ENCODE measurements at places on chromosomes 5 and 9. TPM values are rescaled to one million over a fixed set of nuclear protein-coding genes. Genes with fewer than 3 reads are reported as not detected.
A peak's percentile ranks its signal among the peaks of the same experiment; 100 is the strongest.

Gene PCDHB9
- total RNA-seq = 1.8 TPM

Gene KIAA0825
- 10.0 TPM for total RNA-seq

Gene SEMA5A
- total RNA-seq = 42.3 TPM

Gene EGFL7
- total RNA-seq = 3.3 TPM

Gene PCDHA9
- 0.29 TPM for total RNA-seq

Gene IFNB1
- not detected for total RNA-seq

Gene THBS4
- 0.29 TPM for total RNA-seq

Gene BSPRY
- not detected for total RNA-seq

Gene PCDH1
- 0.29 TPM for total RNA-seq

Gene MARCOL
- total RNA-seq = not detected

Gene OMD
- 0.36 TPM for total RNA-seq

Gene LCP2
- not detected for total RNA-seq

- H3K27me3 ChIP-seq = no peaks in the 10 kb centered on the region
- no peak overlapping the region for H3K4me3 ChIP-seq
- DNase-seq = peak; percentile 70
- H3K27ac ChIP-seq = peak overlapping the region; percentile 77
- H3K36me3 ChIP-seq = no peaks in the 10 kb centered on the region
- no peaks in the 10 kb centered on the region for H3K4me1 ChIP-seq
Measured at GRCh38 chr5:44664711-44665100, 144.0 kb upstream of the MRPS30 start.

DNA sequence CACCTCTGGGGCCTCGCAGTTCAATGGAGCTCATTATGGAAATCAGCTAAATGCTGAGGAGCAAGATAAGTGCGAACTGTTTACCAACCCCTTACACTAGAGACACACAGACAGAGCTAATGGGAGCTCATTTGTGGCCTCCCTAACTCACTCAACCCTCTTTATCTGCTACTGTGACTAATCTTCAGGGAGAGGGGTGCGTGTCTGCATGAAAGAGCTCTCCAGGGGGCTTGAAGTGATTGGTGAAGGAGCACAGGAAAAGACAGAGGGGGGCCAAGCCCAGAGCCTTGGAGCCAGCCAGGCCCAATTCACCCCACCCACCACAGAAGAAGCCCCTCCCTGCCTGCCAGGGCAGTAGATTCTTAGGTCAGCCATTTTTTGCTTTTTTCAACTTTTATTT lies 466.8 kb upstream of the BRINP1 start:
- no peaks in the 10 kb centered on the region for H3K4me1 ChIP-seq
- H3K36me3 ChIP-seq = no peaks in the 10 kb centered on the region
- no peak overlapping the region for H3K4me3 ChIP-seq
- H3K27ac ChIP-seq = no peak overlapping the region

DNA sequence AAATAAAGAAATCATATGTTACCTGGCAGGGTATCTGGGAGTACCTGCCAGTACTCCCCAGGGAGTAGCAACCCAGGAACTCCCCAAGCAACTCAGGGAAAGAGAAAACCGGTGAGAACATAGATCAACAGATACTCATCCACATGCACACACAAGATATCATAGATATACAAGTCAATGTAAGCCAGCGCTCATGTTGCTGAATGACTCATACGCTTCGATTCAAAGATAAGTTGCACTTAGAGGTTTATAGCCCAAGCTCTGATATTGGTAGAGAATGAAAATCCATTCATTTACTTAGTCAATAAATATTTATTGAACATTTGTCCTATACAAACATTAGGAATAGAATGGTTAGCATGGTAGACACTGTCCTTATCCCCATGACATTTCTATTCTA lies 219.1 kb upstream of the TRPC7 start:
- DNase-seq = no peak
- no peak overlapping the region for H3K27ac ChIP-seq
- H3K4me3 ChIP-seq = no peak overlapping the region
- no peaks in the 10 kb centered on the region for H3K36me3 ChIP-seq
- no peaks in the 10 kb centered on the region for H3K4me1 ChIP-seq

GRCh38 chr5:171342362-171343111 lies 33.5 kb downstream of the TLX3 start:
- H3K4me3 ChIP-seq = no peak overlapping the region
- DNase-seq = peak; percentile 87
- H3K4me1 ChIP-seq = no peaks in the 10 kb centered on the region
- no peaks in the 10 kb centered on the region for H3K27me3 ChIP-seq
- no peaks in the 10 kb centered on the region for H3K36me3 ChIP-seq
- H3K27ac ChIP-seq = no peak overlapping the region

- no peak for DNase-seq
- no peak overlapping the region for H3K27ac ChIP-seq
- no peaks in the 10 kb centered on the region for H3K36me3 ChIP-seq
- H3K27me3 ChIP-seq = no peaks in the 10 kb centered on the region
- H3K4me3 ChIP-seq = no peak overlapping the region
Measured at GRCh38 chr9:111983484-111983908, 86.9 kb downstream of the UGCG start.

GRCh38 chr9:125856331-125856730 lies 109.2 kb downstream of the PBX3 start:
- no peak for DNase-seq
- H3K36me3 ChIP-seq = no peaks in the 10 kb centered on the region
- H3K4me1 ChIP-seq = peaks cover 9% of the 10 kb centered on the region

DNA sequence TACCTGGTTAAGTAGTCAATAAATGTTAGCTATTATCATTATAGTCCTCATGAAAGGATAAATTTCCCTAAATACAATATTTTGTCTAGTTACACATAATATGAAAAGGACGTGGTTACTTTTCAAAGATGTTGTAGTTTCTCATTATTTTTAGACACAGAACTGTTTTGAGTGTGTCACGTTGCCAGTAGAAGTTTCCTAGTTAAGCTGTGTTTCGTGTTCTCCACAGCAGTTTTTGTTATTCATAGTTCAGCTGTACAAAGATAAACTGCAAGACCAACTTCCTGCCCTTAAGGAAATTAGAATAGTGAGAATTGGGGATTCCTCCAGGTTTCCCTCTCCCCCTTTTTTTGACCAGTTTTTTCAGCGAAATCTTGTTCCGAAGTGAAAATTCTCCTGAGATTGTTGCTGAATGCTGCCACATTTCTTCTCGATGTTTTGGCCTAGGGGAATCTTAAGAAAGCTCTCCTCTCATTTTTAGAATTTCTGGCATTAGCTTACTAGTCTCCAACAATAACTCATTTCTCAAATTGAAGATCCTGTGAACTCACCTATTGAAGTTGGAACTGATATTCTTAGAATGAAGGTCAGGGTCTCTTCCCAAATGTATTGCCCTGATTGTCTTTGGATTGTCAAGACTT lies 176.1 kb downstream of the PAM start:
- no peak overlapping the region for H3K27ac ChIP-seq
- no peak for DNase-seq
- no peak overlapping the region for H3K4me3 ChIP-seq
- no peaks in the 10 kb centered on the region for H3K27me3 ChIP-seq

- no peak for DNase-seq
- H3K4me1 ChIP-seq = peaks cover 17% of the 10 kb centered on the region
- H3K27me3 ChIP-seq = no peaks in the 10 kb centered on the region
- no peak overlapping the region for H3K4me3 ChIP-seq
- peak overlapping the region; percentile 70 for H3K27ac ChIP-seq
Measured at GRCh38 chr5:150763023-150763769, 4.4 kb upstream of the DCTN4 start.

GRCh38 chr5:10652606-10653005 lies 88.7 kb downstream of the ANKRD33B start:
- no peaks in the 10 kb centered on the region for H3K4me1 ChIP-seq
- no peak overlapping the region for H3K4me3 ChIP-seq
- H3K27ac ChIP-seq = no peak overlapping the region
- no peak for DNase-seq
- H3K36me3 ChIP-seq = no peaks in the 10 kb centered on the region

DNA sequence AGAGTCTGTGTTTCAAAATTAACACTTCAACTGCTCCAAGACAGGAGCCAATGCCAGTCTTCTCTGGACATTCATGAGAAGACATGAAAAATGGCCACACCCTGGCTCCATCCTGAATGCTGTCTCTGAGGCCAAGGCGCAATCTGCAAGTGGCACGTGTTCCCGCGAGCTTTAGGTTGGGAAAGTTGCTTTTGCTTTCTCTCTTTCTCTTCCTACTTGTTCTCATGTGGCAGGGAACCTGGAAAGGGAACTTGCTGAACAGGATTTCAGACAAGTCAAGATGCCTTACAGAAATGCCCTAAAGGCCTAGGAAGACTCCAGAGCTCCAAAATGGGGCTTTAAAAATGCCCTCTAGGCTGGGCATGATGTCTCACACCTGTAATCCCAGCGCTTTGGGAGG lies 91.9 kb upstream of the OTULINL start:
- no peaks in the 10 kb centered on the region for H3K27me3 ChIP-seq
- H3K4me3 ChIP-seq = no peak overlapping the region
- no peak for DNase-seq
- H3K27ac ChIP-seq = no peak overlapping the region
- no peaks in the 10 kb centered on the region for H3K4me1 ChIP-seq

- peak overlapping the region; percentile 11 for H3K4me3 ChIP-seq
- peak overlapping the region; percentile 92 for H3K27ac ChIP-seq
- H3K4me1 ChIP-seq = peaks cover 59% of the 10 kb centered on the region
- no peaks in the 10 kb centered on the region for H3K27me3 ChIP-seq
Measured at GRCh38 chr9:113624721-113625120, 161.2 kb downstream of the RGS3 start.

DNA sequence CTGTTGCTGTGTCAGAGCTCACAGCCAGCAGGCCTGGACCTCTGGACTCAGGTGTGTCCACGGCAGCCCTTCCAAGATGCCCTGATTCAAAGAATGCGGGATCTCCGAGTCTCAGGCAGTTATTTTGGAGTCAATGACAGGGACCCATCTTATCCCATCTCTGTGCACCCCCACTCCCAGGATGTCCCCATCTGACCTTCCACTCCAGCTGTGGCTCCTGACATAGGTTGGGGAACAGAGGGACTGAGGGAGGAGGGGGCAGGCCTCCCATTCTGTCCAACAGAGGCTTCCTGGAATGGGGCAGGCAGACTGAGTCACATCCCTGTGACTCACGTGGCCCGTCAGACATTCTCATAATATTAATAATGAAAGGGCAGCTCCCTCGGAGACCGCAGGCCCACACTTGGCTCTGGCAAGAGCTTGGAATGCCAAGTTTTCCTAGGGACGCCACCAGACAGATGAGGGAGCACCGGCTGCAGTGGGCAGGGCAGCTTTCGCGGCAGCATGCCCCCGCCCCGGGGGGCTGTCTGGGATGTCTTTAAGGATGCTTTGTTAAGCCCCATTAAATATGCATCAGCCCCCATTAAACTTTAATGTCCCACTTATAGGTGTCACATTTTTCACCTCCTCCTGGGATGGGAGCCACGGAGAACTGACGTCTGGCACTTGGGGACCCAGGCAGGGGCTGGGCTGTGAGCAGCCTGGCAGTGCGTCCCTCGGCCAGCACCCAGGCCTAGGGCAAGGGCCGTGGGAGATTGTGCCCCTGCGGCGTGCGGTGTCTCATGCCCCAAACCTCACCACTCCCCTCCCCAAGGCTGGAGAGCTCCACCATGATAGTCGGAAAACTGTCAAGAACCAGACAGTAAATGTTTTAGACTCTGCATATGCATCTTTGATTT lies 23.6 kb upstream of the FIBCD1 start:
- H3K27me3 ChIP-seq = peaks cover under 1% of the 10 kb centered on the region
- H3K4me3 ChIP-seq = no peak overlapping the region
- peak overlapping the region; percentile 47 for H3K27ac ChIP-seq
- H3K4me1 ChIP-seq = peaks cover 13% of the 10 kb centered on the region
- peak; percentile 100 for DNase-seq
- H3K36me3 ChIP-seq = no peaks in the 10 kb centered on the region

- H3K27me3 ChIP-seq = no peaks in the 10 kb centered on the region
- H3K27ac ChIP-seq = no peak overlapping the region
- H3K4me1 ChIP-seq = no peaks in the 10 kb centered on the region
- no peak overlapping the region for H3K4me3 ChIP-seq
Measured at GRCh38 chr5:92795633-92796032, 785.4 kb downstream of the NR2F1-AS1 start.

- DNase-seq = no peak
- H3K4me3 ChIP-seq = no peak overlapping the region
- no peak overlapping the region for H3K27ac ChIP-seq
Measured at GRCh38 chr5:94945656-94946055, 327.2 kb downstream of the SLF1 start.

GRCh38 chr5:54007827-54008777 lies 302.3 kb downstream of the ARL15 start:
- peak; percentile 92 for DNase-seq
- H3K4me1 ChIP-seq = peaks cover 11% of the 10 kb centered on the region
- no peak overlapping the region for H3K4me3 ChIP-seq
- H3K27me3 ChIP-seq = no peaks in the 10 kb centered on the region
- no peaks in the 10 kb centered on the region for H3K36me3 ChIP-seq

DNA sequence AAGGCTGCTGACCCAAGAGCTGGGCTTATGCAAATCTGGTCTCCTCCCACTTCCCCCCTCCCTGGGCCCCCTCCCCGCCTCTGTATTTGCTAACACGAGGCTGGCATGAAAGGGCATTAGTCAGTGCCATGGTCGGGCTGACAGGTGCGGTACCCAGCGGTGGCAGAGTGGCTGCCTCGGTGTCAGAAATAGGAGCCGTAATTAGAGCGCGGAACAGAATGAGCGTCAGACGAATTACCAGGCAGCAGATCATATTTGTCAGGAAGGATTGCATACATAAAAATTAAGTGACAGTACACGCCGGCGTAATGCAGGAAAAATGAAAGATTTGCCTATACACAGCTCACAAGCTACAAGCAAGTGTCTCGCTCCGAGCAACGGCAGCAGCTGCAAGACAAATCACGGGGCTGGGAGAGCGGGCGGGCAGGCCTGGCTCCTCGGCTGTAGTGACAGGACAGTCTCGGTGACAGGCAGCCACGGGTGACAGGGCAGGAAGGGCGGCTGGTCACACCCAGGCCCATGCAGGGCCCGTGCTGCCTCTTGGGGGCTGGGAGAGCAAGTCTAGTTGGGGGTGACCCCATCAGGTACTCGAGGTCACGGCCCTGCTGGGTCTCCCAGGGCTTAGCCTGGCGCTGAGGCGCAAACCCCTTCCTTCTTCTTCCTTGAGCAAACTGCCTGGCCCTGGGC lies 72.4 kb downstream of the NEK6 start:
- no peak for DNase-seq
- H3K27me3 ChIP-seq = no peaks in the 10 kb centered on the region
- no peak overlapping the region for H3K27ac ChIP-seq

- H3K27me3 ChIP-seq = no peaks in the 10 kb centered on the region
- H3K4me1 ChIP-seq = no peaks in the 10 kb centered on the region
- DNase-seq = no peak
- H3K4me3 ChIP-seq = no peak overlapping the region
- no peak overlapping the region for H3K27ac ChIP-seq
Measured at GRCh38 chr9:119298076-119298853, 71.0 kb downstream of the BRINP1 start.

- no peaks in the 10 kb centered on the region for H3K27me3 ChIP-seq
- no peak overlapping the region for H3K27ac ChIP-seq
- no peaks in the 10 kb centered on the region for H3K36me3 ChIP-seq
Measured at GRCh38 chr5:2223303-2223702, 340.6 kb upstream of the IRX4 start.

DNA sequence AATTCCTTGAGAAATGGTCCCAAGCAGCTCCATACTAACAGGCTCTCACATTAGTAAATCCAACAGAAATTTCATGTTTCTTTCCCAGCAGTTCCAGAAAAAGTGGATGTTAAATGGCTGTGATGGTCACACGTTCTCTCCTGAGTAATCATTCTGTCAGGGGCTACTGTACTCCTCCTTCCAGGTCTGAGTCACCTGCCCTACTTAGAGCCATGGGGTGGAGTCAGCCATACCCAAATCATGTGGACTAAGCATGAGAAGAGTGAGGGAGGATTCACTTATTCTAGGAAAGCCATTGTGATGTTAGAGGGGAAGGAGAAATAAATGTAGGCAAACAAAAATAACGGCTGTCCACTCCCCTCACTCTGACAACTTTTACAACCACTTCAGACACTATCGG lies 547.2 kb downstream of the CSNK1G3 start:
- no peak overlapping the region for H3K4me3 ChIP-seq
- H3K36me3 ChIP-seq = no peaks in the 10 kb centered on the region
- H3K4me1 ChIP-seq = no peaks in the 10 kb centered on the region
- no peak overlapping the region for H3K27ac ChIP-seq
- H3K27me3 ChIP-seq = no peaks in the 10 kb centered on the region
